Activated CD4-positive, alpha-beta T cell treated with anti-CD3 and anti-CD28 coated beads, Interleukin-2, amount 10 ng/mL, durations not matched to agents 24 days and 14 days (primary cell): ENCODE measurements at places on chromosomes 1 and 21. TPM values are rescaled to one million over a fixed set of nuclear protein-coding genes. Genes with fewer than 3 reads are reported as not detected.

The NTNG1 gene
- total RNA-seq: not detected in 2 replicates

DNA sequence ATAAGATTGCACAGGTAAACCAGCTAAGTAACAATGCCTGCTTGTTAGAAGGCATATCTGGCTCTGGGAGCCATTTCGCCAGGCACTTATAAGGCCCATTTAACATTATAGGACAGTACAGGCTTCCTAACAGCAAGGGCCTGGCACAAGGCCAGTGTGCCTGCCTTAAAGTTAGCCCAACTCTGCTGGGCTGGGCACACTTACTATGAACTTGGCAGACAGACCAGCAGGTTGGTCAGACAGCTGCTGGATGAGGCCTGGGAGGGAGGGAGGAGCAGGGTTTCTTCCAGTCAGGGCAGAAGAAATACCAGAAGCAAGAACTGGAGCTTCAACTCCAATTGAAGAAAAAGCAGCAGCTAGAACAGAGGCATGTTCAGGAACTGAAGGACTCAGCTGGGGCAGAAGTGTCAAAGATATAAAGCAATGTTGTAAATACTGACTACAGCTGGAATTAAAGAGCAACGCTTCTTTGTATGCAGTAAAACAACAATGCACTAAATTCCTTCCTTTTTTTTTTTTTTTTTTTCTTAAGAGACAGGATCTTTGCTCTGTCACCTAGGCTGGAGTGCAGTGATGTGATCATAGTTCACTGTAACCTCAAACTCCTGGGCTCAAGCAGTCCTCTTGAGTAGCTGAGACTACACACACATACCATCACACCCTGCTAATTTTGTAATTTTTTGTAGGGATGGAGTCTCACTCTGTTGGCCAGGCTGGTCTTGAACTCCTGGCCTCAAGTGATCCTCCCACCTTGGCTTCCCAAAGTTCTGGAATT lies 4.9 kb downstream of the CACHD1 start:
- H3K27ac ChIP-seq: no peak overlapping the region
- no peaks in the 10 kb centered on the region for H3K36me3 ChIP-seq
- peaks cover 8% of the 10 kb centered on the region for H3K4me1 ChIP-seq
- no peak overlapping the region for H3K4me3 ChIP-seq
- DNase-seq: no peak

GRCh38 chr1:29896791-29897714 lies 660.7 kb downstream of the PTPRU start:
- peaks cover 19% of the 10 kb centered on the region for H3K27me3 ChIP-seq
- no peak overlapping the region for H3K4me3 ChIP-seq
- no peaks in the 10 kb centered on the region for H3K4me1 ChIP-seq
- H3K36me3 ChIP-seq: no peaks in the 10 kb centered on the region
- DNase-seq: no peak

The TCHH gene
- not detected in 2 replicates for total RNA-seq

- no peak overlapping the region for H3K27ac ChIP-seq
- no peaks in the 10 kb centered on the region for H3K27me3 ChIP-seq
- DNase-seq: no peak
- H3K4me1 ChIP-seq: no peaks in the 10 kb centered on the region
- H3K4me3 ChIP-seq: no peak overlapping the region
Observed at GRCh38 chr1:50502147-50502546, 78.9 kb upstream of the DMRTA2 start.

The APCS gene
- total RNA-seq: not detected in 2 replicates

DNA sequence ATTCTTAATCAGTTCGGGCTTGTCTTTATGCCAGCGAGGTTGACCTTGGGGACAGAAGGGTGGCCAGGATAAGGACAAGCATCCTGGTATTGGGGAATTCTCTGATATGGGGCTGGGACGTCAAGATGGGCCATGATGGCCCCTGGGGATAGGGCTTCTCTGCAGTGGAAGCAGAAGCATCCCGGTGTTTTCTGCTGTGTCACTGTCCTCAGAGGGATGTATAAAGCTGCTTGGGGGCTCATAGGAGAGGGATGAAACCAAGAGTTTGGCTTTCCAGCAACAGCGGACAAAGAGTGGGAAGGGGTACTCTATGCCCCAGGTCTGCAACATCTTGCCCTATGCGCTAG lies 1.4 kb upstream of the ATP1B1 start:
- no peak for DNase-seq
- H3K27me3 ChIP-seq: peaks cover 29% of the 10 kb centered on the region
- no peak overlapping the region for H3K27ac ChIP-seq
- H3K36me3 ChIP-seq: peaks cover 6% of the 10 kb centered on the region
- peaks cover 36% of the 10 kb centered on the region for H3K4me1 ChIP-seq
- peak overlapping the region; percentile 74 for H3K4me3 ChIP-seq

The OLIG2 gene
- total RNA-seq: not detected in 2 replicates

The AJAP1 gene
- total RNA-seq: not detected in 2 replicates

The MAP10 gene
- total RNA-seq: 2.6 and 2.7 TPM in 2 replicates
